ENCODE measurements at places on chromosomes 16 and 17.

- no peak for DNase-seq
These were observed 16.1 kb downstream of the KCNJ16 start for GRCh38 chr17:70091005-70091568.

DNA sequence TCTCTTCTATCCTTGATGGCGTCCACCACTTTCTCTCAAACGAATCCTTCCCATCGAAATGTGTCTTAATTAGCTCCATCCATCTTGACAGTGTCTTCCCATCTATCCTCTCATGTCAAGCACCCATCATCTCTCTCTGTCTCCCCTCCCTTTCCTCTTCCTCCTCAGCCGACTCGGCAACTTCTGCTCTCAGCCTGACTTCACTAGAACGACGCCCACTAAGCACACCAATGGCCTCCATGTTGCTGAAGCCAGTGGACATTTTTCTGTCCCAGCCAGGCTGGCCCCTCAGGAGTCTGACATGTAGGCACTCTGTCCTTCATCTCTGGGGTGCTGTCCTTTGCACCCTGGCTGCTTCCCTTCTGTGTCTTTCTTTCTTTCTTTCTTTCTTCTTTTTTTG, 2.5 kb upstream of the SPATA20 start:
- no peak for DNase-seq

- DNase-seq: no peak
These were observed 2452.5 kb downstream of the TP53TG3F start for GRCh38 chr16:35911899-35912298.

GRCh38 chr16:85126705-85127378, 14.6 kb upstream of the CIBAR2 start:
- no peak for DNase-seq

GRCh38 chr17:77478281-77478680, 337.5 kb downstream of the SEC14L1 start:
- DNase-seq: no peak

- no peak for DNase-seq
These were observed 84.2 kb downstream of the HELZ start for GRCh38 chr17:67160791-67161190.

- DNase-seq: no peak
These were observed 13.2 kb downstream of the IL4R start for GRCh38 chr16:27326738-27327585.

- DNase-seq: no peak
These were observed 21.2 kb upstream of the CMTM4 start for GRCh38 chr16:66717776-66718175.

DNA sequence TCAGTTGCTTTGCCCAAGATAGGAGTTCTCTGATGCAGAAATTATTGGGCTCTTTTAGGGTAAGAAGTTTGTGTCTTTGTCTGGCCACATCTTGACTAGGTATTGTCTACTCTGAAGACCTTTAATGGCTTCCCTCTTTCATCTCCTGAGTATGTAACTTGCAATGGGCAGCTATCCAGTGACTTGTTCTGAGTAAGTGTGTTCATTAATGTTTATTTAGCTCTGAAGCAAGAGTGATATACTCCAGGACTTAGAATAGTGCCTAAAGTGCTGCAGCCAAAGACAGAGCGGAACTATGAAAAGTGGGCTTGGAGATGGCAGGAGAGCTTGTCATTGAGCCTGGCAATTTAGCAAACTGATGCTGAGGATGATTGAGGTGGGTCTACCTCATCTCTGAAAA, 8.8 kb upstream of the TANGO6 start:
- DNase-seq: no peak

DNA sequence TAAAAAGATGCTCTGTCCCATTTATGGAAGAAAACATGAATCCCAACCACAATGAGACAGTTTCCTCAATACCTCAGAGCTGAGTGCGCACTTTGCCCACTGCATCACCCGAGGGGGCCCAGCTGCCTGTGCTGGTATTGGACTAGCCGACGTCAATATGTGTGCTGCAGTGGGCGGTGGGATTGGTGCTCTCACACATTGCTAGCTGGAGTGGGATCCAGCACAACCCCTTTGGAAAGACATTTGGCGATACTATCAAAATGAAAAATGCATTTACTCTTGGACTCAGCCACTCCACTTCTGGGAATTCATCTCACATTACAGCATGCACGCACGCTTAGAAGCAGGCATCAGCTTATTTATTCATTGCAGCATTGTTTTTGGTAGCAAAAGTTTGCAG, 289.2 kb upstream of the FOXF1 start:
- DNase-seq: no peak

- no peak for DNase-seq
These were observed 38.8 kb downstream of the SCPEP1 start for GRCh38 chr17:57016764-57017116.

DNA sequence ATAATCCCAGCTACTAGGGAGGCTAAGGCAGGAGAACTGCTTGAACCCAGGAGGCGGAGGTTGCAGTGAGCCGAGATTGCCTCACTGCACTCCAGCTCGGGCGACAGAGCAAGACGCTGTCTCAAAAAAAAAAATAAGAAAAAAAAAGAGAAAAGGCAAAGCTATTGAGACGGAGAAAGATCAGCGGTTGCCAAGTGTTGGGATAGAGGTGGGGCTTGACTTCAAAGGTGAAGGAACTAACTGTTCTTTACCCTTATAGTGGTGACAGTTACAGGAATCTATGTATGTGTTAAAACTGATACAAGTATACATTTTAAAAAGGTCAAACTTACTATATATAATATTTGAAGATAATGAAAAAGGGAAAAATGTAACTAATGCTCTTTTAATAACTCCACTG, 22.5 kb downstream of the AKAP10 start:
- no peak for DNase-seq

- DNase-seq: no peak
These were observed 16.4 kb upstream of the SEC14L1 start for GRCh38 chr17:77124192-77124889.

- no peak for DNase-seq
These were observed 176.2 kb downstream of the CYLD start for GRCh38 chr16:50917950-50918703.

GRCh38 chr17:40298726-40299125, 10.3 kb upstream of the RARA start:
- no peak for DNase-seq

DNA sequence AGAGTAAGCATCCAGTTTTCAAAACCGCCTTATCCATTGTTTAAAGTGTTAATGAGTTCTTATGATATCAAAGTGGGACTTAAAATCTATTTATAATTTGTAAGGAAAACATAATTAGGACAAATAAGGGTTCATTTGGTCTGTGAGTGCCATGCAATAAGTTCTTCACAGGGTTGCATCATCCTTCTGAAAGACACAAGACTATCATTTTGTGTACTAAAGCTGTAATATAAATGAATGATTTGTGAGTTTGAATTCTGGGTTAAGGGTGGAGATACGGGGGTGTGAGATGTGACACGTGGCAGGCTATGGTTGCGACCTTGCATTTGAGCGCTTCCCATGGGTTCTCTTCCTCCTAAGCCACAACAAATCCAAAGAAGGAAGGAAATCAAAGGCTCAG, 6.8 kb downstream of the GAN start:
- DNase-seq: no peak

GRCh38 chr16:84059946-84060901, 17.6 kb upstream of the SLC38A8 start:
- DNase-seq: no peak

DNA sequence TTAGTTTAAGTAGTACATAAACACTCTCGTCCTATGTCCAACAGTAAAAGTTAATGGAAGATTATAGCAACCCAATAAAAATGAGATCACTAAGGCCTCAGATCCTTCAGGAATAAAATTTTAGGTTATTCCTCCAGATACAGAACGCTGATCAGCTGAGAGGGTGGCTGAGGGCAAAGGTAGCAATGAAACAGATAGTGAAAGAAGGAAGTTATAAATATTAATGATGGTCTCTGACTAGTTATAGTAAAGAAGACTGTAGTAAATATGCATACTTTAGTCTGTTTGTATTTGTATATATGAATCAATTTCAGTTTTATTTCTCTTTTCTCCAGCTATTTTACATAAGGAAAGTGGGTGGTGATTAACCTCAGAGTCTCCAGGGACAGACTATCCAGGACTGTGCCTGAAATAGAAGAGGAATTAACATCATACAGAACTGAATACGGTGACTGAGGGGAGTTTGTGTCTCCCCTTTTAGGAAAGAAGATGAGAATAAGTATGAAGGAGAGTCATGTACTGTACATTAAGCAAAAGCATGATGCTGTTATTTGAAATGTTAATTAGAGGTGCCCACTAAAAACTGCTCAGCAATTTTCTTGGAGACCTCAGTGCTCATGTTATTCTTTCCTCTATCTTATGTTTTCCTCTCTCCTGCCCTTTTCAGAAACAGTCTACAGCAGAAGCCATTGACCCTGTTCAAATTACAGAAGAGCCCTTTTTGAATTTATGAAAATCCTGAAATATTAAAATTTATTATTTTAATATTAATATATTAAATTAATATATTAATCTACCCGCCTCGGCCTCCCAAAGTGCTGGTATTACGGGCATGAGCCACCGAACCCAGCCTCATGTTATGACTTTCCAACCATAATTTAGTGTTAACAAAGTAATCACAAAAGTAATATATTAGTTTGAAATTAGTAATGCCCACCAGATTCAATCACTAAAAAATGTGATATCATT, 36.5 kb upstream of the DHRS7B start:
- DNase-seq: no peak

GRCh38 chr17:39666601-39667261, 1.5 kb upstream of the PNMT start:
- DNase-seq: no peak

DNA sequence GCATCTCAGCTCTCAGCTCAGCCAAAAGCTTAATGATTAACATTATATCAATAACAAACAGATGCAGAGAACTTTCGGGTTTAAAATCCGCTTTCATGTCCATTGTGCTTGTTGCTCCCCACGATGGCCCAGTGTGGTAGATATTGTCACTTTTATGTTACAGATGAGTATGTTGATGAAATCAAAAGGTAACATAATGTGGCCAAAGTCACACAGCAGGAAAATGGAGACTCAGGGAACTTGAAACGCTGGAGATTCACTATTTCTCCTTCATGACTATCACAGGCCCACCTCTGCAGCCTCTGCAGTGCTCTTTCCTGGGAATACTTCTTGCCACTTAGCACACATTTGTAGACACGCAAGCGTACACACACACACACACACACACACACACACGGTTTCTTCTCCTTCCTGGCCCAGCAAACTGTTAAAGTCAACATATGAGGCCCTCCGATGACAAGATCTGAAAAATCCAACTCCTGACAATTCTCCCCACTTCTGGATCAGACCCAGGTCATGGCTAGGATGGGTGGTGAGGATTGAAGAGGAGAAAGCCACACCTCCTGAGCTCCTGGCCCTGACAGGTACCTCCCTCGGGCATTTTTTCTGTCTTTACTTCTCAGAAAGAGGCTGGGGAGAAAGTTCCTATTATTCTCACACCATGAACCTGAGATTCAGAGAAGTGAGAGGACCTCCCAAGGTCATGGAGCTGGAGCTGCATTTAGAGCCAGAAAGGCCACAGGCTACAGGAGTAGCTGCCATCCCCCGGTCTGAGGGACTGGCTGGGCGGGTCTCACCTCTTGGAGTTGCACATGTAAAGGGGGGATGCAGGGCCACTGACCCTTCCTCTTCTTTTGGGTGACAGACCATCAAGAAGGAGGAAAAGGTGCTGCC, 9.7 kb downstream of the DRC7 start:
- DNase-seq: no peak

GRCh38 chr16:4805231-4805630, 2.8 kb upstream of the ROGDI start:
- DNase-seq: no peak

- no peak for DNase-seq
These were observed 3.7 kb upstream of the PYCR1 start for GRCh38 chr17:81940538-81941483.

DNA sequence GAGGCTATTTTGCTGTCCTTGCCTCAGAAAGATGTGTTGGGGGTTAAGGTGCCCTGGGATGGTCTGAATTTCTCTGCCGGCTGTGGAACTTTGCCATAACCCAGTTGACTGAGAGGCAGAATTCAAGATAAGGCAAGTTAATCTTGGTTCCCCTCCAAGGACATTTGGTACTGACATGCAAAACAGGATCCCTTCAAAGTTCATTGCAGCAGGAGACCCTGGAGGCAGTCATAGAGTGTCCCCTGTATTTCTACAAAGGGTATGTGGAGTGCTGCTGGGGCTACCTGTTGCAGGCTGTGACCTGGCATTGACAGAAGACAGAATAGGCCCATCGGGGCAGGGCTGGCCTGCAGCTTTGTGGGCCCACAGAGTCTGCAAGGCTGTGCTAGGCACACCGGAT, 135.6 kb upstream of the IRX3 start:
- no peak for DNase-seq

- no peak for DNase-seq
These were observed 57.9 kb upstream of the SLC12A3 start for GRCh38 chr16:56807011-56807675.

DNA sequence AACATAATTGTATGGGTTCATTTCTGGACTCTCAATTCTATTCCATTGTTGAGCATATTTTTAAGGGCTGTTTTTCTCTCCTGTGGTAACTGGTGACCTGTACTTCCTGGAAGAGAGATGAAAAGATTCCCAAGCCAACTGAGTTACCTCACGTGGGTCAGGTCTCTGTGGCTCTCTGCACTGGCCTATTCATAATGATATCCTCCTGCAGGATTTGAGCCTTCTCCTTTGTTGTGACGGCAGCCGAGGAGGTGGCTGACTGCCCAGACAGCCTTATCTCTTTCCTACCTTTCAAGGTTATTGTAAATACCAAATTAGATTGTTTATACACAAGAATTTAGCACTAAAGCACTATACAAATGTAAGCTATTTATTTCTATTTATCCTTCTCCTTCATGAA, 2.7 kb upstream of the ACE start:
- DNase-seq: no peak

- no peak for DNase-seq
These were observed 51.0 kb upstream of the IRX5 start for GRCh38 chr16:54879681-54880080.

GRCh38 chr17:70251706-70252105, 82.4 kb downstream of the KCNJ2 start:
- DNase-seq: no peak

- no peak for DNase-seq
These were observed 57.5 kb downstream of the METRNL start for GRCh38 chr17:83136931-83137330.

GRCh38 chr16:5852151-5852550, 754.6 kb upstream of the EEF2KMT start:
- DNase-seq: no peak

GRCh38 chr17:58944166-58944565, 162.5 kb downstream of the TRIM37 start:
- no peak for DNase-seq

DNA sequence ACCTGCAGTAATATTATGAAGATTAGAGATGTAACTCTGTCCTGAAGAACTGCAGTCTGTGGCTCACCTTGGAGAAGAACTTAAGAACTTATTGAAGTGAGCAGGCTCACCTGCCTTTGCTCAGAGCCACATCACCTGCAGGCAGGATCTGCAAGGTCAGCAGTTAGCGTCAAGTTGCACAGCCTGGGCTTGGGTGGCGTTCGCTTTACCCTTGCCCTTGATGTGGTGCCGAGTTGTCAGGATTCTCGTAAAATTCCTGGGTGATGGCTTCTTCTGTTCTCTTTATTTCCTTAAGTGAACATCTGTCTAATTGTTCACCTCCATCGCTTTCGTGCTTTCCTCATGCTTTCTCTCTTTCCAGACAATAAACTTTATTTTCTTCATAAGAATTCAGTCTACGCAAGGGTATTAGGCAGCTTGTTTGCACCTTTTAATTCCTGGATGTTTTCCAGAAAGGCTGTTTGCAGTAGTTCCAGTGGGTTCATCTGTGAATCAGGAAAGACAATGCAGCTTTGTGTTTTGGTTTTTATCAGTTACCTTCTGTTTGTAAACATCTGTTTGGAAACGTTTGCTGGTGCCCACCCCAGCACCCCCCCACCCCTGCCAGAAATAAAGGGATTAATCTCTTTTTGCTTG, 254.3 kb downstream of the WWOX start:
- no peak for DNase-seq

All from activated gamma-delta T cell (primary cell).